ENCODE measurements at places on chromosomes 12 and 14.

DNA sequence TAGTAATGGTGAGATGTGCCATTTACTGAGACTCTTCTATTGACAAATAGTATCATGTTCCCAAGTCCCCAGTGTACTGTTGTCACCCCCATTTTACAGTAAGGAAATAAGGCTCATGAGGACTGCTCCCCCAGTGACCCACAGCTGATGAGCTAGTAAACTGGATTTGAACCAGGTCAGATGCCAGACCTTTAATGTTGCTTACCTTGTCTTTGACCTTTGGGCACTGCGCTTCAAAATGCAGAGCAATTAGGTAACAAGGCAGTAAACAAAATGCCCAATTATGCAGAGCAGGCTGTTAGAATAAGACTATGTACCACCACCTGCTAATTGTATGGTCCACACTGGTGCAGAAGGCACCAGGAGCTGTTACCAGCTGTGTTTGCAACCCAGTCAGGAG lies 38.5 kb upstream of the RIN3 start:
- no peak for DNase-seq

DNA sequence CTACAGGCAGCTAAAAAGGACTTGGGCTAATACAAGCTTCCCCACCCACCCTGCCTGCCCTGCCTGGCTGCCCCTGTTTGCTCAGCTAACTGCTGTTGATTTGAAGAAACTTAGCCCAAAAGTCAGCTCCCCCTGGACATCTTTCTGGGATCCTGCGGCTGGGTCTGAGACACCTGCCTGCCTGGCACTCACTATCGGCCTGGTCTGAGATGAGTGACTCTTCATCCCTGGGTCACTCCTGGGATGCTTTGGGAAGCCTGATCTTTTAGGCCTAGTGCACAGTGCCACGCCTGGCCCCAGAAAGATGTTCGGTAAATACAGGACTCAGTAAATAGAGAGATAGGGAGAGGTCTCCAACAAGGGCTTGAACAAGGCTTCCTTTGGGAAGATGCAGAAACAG lies 211.3 kb upstream of the DIO3 start:
- no peak for DNase-seq

GRCh38 chr14:67485501-67486095 lies 2.9 kb downstream of the TMEM229B start:
- no peak for DNase-seq

DNA sequence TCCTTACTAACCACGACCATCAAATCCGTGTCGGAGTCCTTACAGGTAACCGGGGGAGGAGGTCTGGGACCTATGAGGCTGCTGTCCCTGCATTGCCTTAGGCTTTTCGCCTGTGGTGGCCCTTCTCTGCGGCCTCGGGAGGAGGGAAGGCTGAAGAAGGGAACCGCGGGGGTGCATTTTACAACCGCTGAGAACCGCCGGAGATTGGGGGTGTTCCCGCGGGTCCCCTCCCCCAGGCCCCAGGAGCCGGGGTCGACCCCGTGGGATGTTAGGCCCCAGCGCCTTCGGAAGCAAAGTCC lies 549 bp downstream of the GPHN start:
- no peak for DNase-seq

- DNase-seq: no peak
These were observed 154.6 kb upstream of the ALG10B start for GRCh38 chr12:38162013-38162412.

- no peak for DNase-seq
These were observed 117.6 kb upstream of the GARIN6 start for GRCh38 chr12:99529966-99530365.

- no peak for DNase-seq
These were observed 69.1 kb downstream of the VEZT start for GRCh38 chr12:95286713-95287112.

DNA sequence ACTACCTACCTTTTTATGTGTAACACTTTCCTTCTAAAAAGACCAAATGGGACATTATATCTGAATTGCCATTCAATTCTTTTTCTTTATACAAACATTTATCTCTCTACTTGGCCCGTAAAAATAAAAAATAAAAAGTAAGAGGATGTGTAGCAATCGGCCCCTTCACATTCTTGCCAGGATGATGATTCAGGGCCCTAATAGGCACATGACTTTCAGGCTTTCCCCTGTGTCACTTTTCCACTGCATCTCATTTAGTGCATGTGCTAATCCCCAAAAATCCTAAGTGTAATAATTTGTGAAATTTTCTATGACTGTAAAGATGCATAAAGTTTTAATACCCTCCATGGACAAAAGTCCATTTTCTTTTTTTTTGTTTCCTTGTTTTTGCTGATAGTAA lies 23.0 kb upstream of the ATP2B1 start:
- no peak for DNase-seq

DNA sequence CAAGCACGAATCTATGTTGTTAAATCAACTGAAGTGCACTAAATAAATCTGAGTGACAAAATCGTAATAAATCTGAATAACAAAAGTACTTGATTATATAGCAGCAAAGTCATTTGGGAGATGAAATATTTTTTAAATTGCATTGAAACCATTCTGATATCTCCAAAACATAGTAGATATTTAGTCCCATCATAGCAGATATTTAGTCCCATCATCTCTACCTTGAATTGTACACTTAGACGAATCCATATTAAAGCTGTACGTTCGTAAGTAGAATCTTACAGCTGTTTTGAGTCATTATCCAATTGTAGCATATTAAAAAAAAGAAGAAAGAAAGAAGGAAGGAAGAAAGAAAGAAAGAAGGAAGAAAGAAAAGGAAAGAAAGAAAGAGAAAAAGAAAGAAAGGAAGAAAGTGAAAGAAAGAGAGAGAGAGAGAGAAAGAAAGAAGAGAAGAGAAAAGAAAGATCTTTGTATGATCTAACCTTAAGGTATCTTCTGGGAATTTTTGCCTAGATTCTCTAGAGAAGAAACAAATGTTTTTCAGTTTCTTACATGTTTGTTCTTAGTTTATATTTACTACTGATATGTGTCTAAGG lies 2.6 kb downstream of the DCN start:
- DNase-seq: no peak

DNA sequence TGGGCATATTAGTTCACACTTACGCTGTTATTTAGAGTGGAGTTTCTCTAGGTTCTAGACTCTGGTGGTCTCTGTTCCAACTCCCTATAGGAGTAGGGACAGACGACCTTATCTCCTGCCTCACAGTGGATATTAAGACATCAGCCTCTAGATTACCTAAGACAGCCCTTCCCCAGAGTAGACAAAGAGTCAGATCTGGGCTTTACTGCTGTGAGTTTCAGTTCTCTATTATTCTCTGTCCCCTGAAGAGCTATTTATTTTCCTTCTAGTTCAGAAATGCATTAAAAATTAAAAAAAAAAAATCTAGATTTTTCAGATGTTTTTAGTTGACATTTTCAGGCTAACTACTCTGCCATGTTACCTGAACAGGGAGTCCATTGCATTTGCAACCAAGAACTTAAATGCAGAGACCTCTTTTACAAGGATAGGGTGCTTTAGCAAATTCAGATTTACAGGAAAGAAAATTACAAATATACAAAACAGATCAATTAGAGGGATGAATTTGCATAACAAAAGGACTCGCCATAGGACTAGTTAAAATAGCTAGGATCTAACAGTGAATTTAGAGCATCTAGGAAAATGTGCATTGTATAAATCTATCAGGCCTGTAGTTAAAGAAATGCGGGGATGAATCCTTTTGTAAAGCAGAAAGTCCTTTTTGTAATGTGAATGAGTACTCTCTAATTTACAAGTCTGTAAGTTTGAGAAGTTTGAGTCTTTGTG lies 381.4 kb downstream of the APAF1 start:
- no peak for DNase-seq

DNA sequence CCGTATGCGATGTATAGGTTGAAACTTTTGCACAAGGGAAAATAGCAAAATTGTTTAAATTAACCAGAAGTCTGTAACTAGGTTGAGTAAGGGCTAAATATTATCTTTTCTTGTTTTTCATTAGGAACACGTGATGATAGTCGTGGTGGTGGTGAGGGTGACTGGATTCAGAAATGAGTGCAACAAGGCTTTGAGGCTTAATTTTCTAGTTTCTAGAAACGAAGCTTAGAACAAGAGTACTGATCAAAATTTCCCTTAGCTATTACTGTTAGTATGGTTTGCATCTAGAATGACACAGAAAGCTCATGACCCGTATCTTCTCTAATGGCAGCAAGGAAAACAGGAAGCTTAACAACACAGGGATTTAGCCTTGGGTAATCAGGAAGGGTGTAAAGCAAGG lies 7.0 kb downstream of the SLIRP start:
- DNase-seq: no peak

DNA sequence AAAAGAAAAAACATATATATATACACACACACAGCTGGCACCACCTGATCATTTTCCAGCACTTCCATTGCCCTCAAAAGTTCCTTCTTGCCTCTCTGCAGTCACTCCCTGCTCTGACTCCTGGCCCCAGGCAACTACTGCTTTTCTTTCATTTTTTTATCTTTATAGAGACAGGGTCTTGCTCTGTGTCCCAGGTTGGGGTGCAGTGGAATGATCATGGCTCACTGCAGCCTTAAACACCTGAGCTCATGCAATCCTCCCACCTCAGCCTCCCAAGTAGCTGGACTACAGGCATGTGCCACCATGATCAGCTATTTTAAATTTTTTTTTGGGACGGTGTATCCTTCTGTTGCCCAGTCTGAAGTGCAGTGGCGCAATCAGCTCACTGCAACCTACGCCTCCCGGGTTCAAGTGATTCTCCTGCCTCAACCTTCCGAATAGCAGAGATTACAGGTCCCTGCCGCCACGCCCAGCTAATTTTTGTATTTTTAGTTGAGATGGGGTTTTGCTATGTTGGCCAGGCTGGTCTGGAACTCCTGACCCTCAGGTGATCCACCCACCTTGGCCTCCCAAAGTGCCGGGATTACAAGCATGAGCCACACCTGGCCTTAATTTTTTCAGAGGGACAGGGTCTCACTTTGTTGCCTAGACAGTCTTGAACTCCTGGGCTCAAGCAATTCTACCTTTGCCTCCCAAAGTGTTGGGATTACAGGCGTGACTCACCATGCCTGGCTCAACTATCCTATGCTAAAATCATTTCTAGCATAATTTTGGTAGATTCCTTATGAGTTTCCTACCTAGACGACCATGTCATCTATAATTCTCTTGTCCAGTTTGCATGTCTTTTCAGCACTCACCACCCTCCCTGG lies 7.8 kb downstream of the HSP90AA1 start:
- DNase-seq: no peak

- no peak for DNase-seq
These were observed 33.1 kb downstream of the SYNDIG1L start for GRCh38 chr14:74392616-74393570.

DNA sequence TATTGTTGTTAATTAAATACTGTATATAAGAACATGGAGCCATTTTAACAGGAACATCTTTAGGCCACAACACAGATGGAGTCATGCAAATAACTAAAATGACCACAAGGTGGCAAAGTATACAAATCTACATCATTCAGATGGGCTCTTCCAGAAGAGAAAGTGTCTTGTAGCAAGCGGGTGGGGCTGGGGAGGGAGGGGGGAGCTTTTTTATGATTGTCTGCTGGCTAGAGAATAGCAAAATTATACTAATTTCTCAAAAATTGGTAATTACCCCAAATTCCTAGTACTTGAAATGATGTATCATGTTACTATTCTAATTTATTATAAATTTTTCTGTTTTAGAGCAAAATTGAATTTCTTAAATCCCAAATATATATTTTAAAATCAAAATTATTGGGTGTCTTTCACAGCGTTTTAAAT lies 378.7 kb downstream of the PRKD1 start:
- peak; percentile 4 for DNase-seq

- peak; percentile 41 for DNase-seq
These were observed 14.4 kb downstream of the FAM222A start for GRCh38 chr12:109727746-109728726.

DNA sequence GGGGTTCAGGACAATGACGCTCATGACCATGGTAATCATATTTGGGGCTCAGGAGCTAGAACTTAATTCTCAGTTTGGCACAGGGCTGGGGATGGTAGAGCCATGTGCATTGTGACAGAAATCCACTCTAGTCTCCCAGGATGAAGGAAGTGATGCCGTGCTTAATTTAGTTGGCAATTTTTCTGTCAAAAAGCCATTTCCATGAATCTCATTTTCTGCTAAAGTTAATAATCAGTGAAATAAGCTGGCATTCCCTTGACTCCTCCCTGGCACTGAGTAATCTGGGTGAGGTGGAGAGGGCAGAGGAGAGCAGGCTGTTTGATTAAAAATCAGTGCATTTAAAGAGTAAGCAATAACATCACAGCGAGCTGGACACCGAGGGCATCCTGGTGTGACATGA lies 45.0 kb upstream of the GPR68 start:
- DNase-seq: no peak

- no peak for DNase-seq
These were observed 228.0 kb downstream of the NELL2 start for GRCh38 chr12:44647917-44648690.
